ENCODE measurements at places on chromosomes 6 and 20. TPM values are rescaled to one million over a fixed set of nuclear protein-coding genes. Genes with fewer than 3 reads are reported as not detected.

DNA sequence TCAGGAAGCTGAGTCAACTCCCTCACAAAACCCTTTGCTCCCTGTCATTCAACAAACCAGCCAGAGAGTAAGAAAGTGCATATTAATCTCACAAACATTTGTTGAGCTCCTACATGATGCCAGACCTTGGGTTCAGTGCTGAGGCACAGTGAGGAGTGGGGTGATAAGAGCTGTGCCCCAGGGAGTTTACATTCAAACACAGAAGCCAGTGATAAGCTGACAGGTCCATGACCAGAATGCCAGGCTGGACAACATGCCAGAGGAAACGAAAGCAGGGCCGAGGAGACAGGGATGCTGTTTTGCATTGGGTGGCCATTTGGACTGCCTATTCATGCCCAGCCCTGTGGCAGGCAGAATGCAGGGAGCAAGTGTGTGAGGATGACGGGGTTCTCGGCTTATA is 76.7 kb downstream of the LRFN2 start:
- DNase-seq = no peak
- H3K4me3 ChIP-seq = no peak overlapping the region
- no peak overlapping the region for H3K27ac ChIP-seq
- no peaks in the 10 kb centered on the region for H3K36me3 ChIP-seq

PHACTR3 gene
- total RNA-seq = 0.16 TPM

DNA sequence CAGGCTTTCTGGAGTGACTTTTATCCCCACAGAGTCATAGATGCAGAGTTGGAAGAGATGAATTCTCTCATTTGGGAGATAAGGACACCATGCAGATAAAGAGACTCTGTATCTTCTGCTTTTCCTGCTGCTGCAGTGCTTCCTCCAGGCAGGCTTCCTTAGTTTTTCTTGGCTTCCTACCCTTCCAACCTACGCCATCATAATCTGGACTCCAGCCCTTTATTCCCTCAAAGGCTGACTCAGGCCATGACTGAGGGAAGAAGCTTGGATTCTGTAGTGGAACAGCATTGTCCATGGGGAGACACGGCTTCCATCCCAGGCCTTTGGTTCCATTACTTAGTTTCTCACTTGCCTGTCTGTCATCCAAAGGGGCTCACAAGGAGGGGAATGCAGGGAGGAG is 6.5 kb upstream of the RNF24 start:
- no peak overlapping the region for H3K27ac ChIP-seq
- H3K4me1 ChIP-seq = no peaks in the 10 kb centered on the region
- no peak overlapping the region for H3K4me3 ChIP-seq

FOXF2 gene
- 0.69 TPM for total RNA-seq

- H3K4me3 ChIP-seq = no peak overlapping the region
- H3K27me3 ChIP-seq = no peaks in the 10 kb centered on the region
- no peak overlapping the region for H3K27ac ChIP-seq
- DNase-seq = peak; percentile 48
- H3K36me3 ChIP-seq = peaks cover 7% of the 10 kb centered on the region
- peaks cover 2% of the 10 kb centered on the region for H3K4me1 ChIP-seq
These were observed 3.8 kb downstream of the SLC35B2 start for GRCh38 chr6:44253307-44254101.

DNA sequence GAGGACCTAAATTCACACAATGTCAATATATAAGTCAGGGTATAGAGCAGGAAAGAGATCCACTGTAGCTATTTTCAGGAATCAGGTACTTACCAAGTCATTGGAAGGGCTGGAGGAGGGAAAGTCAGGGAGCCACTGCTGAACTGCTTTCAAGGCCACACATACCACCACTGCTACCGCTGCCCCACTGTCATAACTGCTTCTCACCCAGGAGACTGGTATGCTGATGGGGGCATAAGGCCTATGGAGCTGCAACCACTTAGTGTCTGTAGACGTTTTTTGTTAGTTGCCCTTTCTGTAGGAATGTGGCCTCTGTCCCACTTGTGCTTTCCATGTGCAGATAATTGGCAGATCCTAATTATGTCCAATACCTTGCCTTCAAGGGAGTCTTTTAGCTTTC is 5.4 kb downstream of the SMAP1 start:
- H3K36me3 ChIP-seq = no peaks in the 10 kb centered on the region
- peaks cover 3% of the 10 kb centered on the region for H3K4me1 ChIP-seq
- no peak overlapping the region for H3K4me3 ChIP-seq
- no peaks in the 10 kb centered on the region for H3K27me3 ChIP-seq

DNA sequence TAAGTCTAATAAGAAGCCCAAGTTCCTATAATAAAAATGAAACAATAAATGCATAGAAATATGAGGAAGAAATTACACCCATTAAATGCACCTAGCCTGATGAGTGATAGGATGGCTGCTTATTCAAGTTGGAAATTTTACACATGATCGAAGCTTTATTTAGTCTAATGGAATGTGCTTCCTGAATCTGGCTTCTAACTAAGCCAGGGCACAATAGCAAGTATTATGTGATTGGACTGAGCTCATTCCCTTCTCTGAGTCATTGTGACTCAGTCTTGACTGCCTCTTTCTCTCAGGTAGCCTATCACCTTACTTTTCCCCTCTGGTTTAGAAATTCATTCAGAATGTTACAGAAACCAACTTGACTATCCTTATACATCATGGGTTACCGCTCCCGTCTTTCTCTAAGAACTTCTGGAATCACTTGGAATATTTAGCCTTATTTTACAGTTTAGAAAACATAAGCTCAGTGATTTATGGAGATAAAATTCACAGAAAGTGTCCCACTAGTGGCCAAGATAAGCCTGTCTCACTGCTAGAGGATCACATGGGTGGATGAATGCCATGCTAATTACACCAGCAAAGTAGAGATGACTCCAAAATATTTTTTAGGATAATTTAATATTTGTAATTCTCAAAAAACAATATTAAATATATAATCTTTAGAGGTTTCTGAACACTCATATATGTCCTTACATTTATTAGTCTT is 505.3 kb upstream of the JAG1 start:
- no peak overlapping the region for H3K27ac ChIP-seq
- no peak for DNase-seq
- no peaks in the 10 kb centered on the region for H3K36me3 ChIP-seq
